H4 (cell line): ENCODE measurements at places on chromosomes 7 and 10. TPM values are rescaled to one million over a fixed set of nuclear protein-coding genes. Genes with fewer than 3 reads are reported as not detected.

- DNase-seq: no peak
Observed at GRCh38 chr10:52454491-52454890, 140.4 kb downstream of the DKK1 start.

GRCh38 chr7:139232904-139233303 lies 1.9 kb downstream of the UBN2 start:
- peak; percentile 29 for DNase-seq

- DNase-seq: no peak
Observed at GRCh38 chr10:70418229-70418628, 14.3 kb downstream of the EIF4EBP2 start.

DNA sequence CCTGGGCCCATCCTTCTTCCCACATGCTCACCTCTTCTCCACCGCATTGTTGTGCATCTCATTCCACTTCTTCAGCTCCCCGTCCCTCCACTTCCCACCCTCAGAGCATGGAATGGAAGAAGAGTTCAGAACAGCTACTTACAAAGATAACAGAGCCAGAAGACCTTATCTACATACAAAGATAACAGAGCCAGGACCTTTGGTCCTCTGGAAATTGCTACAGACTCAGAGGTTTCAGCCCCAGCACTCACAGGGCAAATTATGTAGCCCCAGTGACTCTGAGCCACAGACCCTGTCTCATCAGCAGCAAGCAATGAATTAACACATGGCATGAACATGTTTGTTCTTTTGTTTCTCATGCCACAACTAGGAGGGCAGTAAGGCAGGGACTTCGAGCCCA lies 28.7 kb upstream of the SLC29A3 start:
- no peak for DNase-seq

DNA sequence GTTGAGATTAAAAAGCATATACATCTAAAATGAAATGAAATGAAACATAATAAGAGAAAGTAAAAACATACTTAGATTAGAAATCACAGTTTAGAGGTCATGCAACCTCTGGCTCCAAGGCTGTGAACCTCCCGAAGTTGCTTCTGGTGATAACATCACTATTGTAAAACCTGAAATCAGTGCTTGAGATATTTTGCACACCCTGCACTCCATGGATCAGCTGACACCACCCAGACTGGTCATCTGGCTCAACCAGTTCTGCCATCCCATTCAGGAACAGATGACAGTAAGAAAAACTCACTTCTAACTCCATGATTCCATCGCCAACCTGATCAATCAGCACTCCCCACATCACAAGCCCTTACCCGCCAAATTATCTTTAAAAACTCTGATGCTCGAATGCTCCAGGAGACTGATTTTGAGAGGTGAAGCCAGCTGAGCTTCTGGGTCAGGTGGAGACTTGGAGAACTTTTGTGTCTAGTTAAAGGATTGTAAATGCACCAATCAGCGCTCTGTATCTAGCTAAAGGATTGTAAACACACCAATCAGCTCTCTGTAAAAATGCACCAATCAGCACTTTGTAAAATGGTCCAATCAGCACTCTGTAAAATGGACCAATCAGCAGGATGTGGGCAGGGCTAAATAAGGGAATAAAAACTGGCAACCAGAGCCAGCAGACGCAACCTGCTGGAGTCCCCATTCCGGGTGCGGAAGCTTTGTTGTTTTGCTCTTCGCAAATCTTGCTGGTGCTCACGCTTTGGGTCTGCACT lies 162.6 kb upstream of the MAGI2 start:
- DNase-seq: no peak

DNA sequence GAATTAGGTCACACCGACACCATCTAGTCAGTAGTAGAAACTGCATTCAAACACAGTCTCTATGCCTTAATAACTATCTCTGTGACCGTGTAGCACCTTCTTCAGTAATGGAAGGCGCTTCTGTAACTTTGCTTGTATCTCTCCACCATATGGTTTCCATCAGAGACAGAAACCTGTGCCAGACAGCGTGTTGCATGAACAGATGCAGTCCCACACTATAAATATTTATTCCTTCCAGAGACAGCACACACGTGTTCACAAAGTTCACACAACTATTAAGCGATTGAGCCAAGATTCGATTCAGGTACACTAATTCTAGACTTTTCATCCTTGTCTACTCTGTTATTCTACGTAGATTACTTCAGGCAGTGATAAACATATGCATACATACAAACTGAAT lies 873.9 kb upstream of the MBL2 start:
- DNase-seq: no peak

- DNase-seq: no peak
Observed at GRCh38 chr7:148241700-148242293, 348.8 kb upstream of the C7orf33 start.

DNA sequence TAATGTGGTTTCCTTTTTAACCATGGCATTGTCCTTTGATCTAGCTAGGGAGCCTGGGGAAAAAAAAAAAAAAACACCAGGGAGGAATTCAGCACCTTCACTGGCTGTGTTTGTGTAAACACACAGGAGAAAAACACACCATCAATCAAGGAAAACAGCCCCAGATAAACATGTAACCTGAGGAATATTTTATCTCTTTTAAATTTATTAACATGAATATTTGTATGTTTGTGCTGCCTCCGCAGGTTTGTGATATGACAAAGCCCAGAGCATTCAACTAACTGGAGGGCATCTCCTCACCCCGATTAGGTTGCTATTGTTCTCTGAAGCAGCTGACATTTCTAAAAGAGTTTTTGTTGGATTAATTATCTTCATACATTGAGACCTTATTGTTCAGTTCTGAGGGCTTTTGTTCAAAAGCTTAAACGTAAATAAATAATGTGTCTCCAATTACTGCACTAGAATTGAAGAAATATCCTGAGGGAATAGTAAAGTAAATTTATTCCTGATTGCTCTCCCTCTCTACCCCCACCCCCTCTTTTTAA lies 89.4 kb upstream of the SEMA3E start:
- DNase-seq: no peak

DNA sequence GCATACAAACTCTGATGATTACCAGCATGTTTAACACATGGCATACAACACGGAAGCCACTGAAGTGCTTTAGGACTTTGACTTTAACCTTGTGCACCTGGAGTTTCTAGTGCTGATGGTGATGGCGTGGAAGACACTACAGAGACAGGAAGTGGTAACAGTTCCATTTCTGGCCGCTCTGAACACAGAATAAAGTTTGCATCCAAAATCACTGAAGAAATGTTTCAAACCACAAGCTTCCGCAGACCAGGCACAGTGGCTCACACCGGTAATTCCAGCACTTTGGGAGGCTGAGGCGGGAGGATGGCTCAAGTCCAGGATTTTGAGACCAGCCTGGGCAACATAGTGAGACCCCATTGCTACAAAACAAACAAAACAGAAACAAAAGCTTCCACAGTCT lies 40.3 kb upstream of the TNPO3 start:
- DNase-seq: no peak

DNA sequence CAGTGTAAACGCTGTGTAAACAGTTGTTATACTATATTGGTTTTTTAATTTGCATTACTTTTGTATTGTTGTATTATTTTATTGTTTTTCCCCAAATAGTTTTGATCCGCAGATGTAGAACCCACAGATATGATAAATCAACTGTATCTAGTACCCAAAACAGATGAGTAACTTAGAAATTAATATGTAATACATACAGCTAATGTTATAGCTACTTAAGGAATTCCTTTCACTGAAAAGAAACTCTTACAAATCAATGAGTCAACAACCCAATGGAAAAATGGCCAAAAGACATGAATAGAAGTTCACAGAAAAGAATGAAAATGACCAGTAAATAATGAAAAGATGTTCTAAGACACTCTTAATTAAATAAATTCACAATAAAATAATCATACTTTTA lies 32.3 kb upstream of the ARL4A start:
- no peak for DNase-seq

DNA sequence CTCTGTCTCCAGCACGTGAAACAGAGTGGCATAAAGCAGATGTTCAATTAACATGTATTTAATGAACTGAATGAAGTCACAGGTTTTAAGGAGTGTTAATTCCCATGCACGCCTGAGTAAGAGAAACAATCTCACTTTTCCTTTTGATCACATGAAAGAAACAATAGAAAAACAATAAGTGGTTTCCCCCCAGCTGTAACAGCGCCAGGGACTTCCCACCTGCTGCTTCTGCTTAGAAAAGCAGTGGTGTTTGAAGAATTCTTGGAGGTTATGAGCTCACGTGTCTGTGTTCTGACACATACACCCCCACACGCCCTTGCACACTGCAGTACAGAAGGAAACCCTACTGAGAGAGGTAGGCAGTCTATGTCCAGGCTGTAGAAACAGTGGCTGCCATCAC lies 51.3 kb upstream of the FRMD4A start:
- DNase-seq: no peak

DNA sequence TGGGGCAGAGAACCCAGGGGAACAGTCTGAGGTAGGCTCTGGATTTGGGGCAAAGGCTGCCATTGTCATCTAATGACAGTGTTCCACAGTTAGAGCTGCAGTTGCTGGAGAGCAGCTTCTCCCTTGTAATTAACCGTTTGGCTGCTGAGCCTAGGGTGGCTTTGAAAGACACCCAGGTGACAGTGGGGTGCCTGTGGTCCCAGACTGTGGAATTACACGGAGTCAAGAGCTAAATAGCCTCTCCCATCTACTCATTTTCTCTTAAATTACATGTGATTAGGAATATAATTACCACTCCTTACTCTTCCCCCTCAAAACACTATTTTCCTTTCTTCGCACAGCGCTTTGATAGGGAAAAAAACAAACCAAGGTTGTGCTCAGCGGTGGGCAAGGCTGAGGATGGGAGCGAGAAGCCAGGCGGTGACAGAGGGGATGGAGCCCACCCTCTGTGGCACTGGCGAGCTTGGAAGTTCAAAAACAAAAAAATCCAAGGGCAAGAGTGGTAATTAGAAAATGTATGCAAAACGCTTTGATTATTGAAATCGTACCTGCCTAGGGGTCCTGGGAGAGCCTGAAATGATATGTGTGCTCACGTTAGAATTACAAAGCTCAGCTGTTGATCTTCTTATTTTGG lies 44.1 kb downstream of the BAMBI start:
- DNase-seq: no peak

Gene WDFY4
- not detected in 2 replicates for total RNA-seq

Gene OPN1SW
- not detected in 2 replicates for total RNA-seq

Gene MSMB
- not detected in 2 replicates for total RNA-seq

Gene PLAU
- 149 and 153 TPM in 2 replicates for total RNA-seq

Gene DOCK1
- total RNA-seq: 28.9 and 34.4 TPM in 2 replicates

Gene LAMB1
- total RNA-seq: 128 and 140 TPM in 2 replicates
